ENCODE measurements at places on chromosomes 2 and 18.

DNA sequence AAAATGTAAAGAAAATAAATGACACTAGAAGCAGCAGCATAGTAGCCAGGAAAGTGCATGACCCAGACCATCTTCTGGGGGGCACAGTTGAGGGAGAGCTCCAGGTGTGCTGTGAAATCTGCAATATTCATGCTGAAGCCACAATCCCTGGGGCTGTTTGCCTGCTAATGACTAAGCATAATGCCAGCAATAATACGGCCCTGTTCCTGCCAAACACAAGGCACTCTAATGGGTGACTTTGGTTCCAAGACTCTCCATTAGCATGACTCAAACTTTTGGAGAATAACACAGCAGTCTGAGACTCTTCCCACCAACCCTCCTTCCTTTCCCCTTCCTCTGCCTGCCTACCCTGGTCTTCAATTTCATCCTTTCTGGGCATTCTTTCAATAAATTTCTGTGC is 77.9 kb upstream of the DOCK10 start:
- DNase-seq = no peak

- DNase-seq = no peak
These were observed 14.9 kb upstream of the LYPD6 start for GRCh38 chr2:149315461-149315860.

DNA sequence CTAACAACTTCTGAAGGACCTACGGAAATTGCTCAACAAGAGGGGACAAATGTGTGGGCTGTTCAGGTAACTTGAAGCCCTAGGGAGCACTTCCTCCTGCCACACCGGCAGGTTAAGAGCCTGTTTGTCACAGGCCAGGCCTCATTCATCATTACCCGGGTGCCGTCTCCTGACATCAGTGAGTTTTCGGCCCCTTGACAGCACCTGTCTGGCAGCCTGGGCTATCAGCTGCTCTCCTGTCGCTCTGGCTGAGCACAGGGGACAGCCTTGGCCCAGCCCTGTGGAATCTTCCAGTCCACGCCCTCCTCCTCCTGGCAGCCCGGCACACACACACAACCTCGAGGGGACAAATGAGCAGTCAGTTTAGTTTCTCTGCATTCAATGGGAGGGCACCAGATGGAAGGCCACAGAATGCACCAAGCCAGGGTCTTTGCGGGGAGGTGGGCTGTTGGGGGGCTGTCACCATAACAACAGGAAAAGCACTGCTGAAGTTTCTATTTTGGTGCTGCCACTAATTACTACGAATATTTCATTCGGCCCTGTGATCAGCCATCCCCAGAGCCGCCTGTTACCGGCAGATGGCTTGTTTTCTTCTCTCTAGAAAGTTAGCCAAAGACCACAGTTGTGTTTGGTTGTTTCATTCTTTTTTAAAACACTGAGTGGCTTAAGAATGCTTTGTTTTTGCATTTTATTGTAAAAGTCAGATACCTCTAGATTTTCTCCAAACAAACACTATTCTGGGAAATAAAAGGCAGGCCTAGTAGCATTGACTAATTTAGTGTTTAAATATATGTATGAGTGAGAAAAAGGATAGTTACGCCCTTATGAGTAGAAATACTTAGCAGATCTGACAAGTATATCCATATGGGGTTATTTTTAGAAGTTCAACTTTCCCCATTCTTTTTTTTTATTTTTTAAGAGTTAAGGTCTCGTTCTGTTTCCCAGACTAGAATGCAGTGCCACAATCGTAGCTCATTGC is 189.9 kb upstream of the NDUFV2 start:
- DNase-seq = no peak

DNA sequence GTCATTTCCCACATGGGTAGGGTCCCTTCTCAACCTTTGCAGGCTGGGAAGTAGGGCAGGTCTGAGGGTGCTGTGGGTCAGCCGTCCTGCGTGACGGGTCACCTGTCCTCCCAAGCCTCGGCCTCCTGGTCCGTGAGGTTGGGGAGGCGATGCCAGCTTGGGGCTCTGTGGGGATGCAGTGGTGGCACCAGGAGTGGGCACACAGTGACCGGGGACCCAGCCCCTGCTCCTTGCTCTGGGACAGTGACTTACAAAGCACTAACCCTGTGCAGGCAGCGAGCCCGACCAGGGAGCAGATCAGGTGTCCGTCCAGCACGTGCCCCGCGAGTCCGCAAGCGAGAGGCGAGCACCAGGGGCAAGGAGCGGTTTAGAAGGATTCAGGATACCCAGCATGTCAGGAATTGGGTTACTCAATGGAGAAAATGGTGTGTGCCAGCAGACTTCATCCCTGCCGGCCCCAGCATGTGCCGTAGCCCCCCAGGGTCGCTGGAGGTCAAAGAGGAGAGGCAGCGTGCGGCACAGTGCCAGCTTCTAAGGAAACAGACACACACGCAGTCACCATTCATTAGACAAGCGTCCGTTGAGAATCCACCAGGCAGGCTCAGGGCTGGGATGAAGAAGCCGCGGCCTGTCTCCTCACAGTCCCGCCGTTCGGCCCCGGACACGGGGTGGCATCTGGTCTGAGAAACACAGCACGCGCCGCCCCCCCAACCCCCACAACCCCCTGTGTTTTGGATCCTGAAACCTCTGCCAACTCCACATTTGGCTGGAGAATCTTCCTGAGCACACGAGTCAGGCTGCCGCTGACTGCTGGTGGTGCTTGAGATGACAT is 11.7 kb downstream of the COLEC11 start:
- no peak for DNase-seq

GRCh38 chr18:80251700-80252099 is 4.4 kb upstream of the PARD6G start:
- no peak for DNase-seq

DNA sequence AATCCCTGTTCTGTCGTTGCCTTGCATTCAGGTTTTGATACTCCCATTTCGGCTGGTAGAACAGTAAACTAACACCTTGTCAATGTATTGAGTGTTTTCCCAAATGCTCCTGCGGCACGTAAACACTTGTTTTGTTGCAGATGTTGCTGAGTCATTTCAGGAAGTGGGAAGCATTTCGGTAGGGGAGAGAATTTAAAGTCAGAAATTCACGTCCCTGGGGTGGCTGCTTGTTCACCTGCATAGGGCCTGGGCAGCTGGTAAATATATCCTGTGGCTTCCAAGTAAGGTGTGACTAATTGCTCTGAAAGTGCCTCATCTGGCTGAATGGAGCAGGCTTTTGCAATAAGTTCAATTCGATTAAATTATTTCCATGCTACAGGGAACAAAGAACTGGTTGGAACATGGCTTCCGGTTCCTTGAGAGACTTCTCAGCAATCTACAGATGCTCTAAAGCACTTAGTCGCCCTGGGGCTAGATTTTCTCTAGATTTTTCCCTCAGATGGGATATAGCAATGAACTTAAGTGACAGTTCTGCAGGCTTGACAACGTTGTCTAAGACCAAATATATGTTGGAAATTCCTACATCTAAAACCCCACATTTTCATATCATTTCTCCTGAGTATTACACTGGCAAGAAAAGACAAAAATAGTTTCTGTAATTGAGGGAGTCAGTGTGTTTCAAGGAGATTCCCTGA is 5.2 kb downstream of the GALR1 start:
- DNase-seq = no peak

DNA sequence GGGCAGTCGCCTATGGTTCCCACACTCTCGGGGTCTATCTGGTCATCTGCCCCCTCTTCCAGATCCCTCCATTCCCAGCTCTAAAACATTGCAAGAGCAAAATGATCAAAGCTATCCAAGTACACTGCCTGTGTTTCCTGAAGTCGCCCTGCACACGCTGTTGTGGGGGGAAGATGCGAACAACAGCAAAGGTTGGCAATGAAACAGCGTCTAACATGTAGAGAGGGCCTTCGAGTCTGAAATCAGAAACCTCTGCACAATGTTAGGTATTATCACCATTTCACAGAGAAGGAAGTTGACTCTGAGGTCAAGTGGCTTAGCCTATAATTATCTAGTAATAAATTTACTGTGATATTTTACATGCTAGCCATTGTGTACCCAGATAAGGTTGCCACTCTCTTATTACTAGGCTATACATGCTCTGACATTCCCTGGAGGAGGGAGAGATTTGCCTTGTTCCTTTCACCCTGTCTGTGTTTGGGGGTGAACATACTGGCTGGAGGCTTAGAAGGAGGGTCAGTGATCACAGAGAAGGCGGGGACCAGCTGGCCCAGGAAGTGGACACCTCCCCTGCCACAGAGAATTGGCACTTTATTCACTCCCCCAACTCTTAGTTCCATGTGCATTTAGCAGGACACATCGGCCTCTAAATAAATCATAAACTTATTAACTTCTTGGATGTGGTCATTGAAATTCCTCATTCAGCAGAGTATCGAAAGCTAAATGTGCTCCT is 36.8 kb downstream of the KCTD1 start:
- no peak for DNase-seq

Data from stimulated activated CD4-positive, alpha-beta T cell treated with anti-CD3 and anti-CD28 coated beads, Interleukin-1b, Interleukin-23, amount 100 ng/mL, for 1 hour (primary cell).